ENCODE measurements at places on chromosomes 5 and 9.

GRCh38 chr9:22898591-22898990 lies 452.0 kb downstream of the DMRTA1 start:
- no peak for DNase-seq

GRCh38 chr5:134019636-134020035 lies 14.9 kb upstream of the VDAC1 start:
- no peak for DNase-seq

- peak; percentile 60 for DNase-seq
These were observed 1.1 kb downstream of the MAMDC2 start for GRCh38 chr9:70044490-70045307.

DNA sequence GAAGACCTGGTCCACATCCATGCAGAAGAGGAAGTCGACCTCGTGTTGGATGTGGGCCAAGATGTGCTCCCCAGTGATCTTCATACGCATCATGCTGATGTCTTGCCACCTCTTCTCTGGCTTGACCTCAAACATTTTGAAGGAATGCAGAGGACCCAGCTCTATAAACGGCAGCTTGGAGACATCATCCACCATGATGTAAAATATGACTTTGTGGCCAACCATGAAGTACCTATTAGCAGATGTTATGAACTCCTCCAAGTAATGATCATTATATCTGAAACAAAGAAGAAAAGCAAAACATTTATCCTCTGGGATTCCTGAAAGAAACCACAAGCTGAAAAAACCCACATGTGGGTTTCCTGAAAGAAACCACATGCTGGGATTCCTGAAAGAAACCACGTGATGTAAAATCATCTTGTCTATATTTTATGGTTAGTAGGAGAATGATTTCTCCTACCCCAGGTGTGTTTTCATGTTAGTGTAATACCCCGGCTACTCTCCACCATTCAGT lies 52.3 kb downstream of the GGTA1 start:
- no peak for DNase-seq

DNA sequence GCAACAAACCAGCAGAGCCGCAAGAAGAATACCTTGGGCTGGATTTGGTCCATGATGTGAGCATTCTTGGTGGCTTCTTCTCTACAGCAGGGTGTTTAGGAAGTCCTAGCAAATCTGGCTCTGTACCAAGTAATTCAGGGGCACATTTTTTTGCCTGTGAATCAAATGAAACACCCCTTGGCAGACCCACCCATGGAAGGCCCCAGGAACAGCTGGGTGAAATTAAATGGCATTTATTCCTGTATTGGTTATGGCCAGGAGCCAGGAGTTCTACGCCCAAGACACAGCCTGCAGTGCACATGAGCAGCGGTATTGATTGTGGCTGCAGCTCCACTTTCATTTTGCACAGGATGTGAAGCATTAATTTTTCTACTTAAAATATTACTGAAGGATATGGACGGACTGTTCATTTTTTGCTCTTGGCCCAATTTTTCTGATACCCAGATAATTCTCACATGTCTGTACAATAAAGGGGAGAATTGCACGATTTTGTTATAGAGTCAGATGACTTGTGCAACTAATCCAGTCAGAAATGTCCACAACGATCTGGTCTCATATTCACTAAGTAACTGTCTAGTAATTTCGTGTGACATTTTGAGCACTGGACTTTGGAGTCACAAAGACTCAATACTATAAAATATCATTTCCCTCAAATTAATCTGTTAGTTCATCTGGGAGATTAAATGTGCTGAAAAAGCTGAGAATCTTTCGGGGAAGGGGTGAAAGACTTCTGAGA lies 120.7 kb upstream of the APC start:
- no peak for DNase-seq

GRCh38 chr5:3352711-3353110 lies 242.9 kb upstream of the IRX1 start:
- DNase-seq: no peak

GRCh38 chr5:73686912-73687311 lies 60.9 kb downstream of the ARHGEF28 start:
- DNase-seq: no peak

DNA sequence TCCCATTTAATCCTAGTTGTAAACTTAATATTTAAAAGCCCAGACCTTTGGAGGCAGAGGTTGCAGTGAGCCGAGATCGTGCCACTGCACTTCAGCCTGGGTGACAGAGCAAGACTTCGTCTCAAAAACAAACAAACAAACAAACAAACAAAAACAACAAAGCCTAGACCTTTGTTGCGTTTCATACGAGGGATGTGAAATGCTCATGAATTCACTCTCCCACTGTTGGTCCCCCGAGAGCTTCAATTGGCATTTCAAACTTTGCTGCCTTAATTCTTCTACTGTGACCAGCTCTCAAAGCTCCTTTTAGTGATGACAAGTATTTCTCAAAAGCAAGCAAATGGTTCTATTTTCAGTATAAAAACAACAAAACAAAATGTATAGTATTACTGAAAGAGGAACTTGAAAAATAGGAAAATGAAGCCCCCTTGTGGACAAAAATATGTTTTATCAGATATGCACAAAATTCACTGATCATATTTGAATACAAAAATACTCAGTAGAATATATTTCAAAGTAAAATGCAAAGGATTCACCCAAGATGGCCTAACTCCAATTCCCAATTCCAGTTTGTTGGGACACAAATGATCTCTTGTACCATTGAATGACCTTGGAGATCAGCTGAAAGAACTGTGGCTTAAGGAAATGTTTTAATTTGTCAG lies 140.4 kb downstream of the ESM1 start:
- DNase-seq: no peak

GRCh38 chr5:41670854-41671479 lies 160.6 kb upstream of the PLCXD3 start:
- DNase-seq: no peak

DNA sequence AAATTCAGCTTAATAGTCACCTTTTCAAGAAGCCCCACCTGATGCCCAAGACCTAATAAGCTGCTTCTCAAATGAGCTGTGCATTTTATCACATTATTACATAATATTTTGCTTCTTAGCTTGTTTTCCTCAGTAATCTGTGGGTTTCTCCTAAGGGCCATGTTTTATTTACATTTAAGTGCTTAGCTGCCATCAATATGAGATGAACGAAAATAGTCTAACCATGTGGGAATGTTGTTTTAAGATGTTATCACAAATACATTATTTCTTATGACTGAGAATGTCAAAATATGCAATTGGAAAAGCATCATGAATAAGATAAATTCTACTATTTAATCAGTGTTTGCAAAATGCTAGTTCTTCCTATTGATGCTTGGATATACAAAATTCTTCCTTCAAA lies 10.1 kb downstream of the ARRDC3 start:
- no peak for DNase-seq

DNA sequence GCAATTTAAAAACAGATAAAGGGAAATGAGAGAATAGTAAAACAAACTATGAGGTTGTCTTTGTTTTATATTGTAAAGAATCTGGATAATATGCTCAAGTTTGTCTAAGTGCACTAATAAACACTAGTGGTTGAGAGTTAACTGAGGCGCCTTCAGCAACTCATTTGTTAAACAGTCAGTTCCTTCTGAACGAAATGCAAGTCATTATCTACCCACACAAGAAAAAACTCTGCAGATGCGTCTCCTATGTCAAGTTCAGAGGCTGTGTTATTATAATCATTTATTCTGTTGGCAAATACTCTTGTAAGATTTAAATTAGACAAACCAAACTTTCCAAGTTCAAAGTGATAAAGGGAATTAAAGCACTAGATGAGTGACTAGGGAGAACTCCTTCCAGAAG lies 20.3 kb upstream of the PCA3 start:
- no peak for DNase-seq

All from AG08396 (cell line).